ENCODE measurements at places on chromosomes 3 and 15.

- no peak for DNase-seq
These were observed 196.4 kb downstream of the UACA start for GRCh38 chr15:70566989-70567388.

GRCh38 chr15:53193149-53193548 is 403.0 kb upstream of the ONECUT1 start:
- DNase-seq, result peak; percentile 48

GRCh38 chr3:13011573-13012220 is 61.5 kb downstream of the IQSEC1 start:
- DNase-seq, result no peak

- no peak for DNase-seq
These were observed 202.6 kb downstream of the TIGIT start for GRCh38 chr3:114496466-114496865.

DNA sequence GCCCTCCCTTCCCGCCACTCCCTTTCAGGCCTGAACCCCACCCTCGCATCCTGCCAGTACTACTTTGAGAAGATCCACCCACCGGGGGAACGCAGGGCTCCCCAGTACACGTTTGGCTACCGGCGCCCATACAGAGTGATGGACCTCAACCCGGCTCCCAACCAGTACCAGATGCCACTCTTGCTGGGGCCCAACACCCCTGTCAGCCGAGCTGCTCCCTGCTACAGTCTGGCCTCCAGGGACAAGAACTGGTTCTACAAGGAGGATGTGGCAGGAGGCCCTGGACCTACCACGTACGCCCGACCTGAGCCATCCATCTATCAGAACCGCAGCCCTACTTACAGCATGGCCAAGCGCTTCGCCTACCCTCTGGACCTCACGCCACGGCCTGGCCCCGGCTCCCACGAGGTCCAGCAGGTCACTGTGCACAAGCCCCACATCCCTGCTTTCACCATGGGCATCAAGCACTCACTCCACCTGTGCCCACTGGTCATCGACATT is 14.4 kb upstream of the CSPG4 start:
- no peak for DNase-seq

DNA sequence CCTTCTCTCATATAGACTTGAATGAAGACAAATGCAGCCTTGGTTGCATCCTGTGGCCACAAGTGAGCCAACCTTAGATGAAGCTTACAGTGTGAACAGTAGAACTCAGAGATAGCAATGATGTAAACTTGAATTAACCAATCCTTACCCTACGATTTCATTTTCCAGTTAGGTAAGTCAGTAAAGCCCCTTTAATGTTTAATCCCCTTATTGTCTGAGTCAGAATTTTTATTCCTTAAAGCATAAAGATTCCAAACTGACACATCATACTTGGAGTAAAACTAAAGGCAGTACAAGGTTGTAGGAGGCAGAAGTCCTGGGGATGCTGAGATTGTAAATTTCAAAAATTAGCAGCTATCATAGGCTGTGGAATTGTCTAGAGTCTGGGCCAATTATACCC is 507.8 kb upstream of the DPH6 start:
- DNase-seq, result no peak

- DNase-seq, result no peak
These were observed 29.0 kb upstream of the TIMP4 start for GRCh38 chr3:12187448-12188327.

DNA sequence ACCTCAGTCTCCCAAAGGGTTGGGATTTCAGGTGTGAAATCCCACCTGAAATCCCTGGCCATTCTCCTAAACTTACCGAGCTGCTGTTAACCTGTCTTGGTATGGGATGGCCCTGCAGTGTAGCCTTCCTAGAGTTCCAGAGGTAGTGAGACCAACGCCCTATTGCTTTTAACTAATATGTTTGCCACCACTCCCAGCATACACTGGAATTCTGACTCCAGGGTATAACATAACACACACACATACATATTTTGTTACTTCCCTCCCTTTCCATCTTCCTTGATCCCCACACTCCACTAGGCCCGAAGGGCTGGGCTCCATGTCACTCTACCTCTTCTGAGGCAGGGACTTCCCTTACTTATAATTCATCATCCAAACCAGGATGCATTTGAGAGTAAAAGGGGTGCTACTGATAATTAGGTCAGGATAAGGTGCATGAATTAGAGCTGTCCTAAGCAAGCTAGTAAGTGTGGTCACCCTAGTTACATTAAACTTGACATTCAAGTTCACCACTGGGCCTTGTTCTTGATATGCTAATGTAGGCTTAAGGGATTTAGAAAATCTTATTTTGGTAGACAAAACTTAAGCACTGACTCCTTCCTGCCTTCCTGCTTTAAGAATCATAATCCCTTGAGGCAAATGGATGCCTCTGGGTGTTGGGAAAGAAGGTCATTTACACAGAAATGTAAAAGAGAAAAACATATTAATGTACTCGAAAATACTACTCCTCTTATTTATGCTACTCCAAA is 317.6 kb downstream of the MAGI1 start:
- no peak for DNase-seq

DNA sequence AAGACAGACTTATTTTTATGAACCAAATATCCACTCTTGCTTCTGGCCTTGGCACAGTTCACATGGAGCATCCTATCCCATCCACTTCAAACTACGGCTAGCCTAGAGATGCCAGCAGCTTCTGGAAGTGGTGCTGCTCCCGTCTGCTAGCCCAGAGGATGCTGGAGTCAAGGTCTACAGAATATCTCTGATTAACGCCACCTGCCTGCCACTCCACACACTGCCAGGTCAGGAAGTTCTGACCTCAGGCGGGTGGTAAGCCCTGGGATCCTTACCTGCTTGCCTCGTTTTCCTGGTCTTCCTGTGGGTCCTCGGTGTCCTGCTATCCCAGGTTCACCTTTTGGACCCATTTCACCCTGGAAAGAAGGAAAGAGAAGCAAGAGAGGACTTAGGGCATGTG is 42.9 kb downstream of the EAF1 start:
- DNase-seq, result no peak

GRCh38 chr3:61771976-61772375 is 210.6 kb downstream of the PTPRG start:
- no peak for DNase-seq

DNA sequence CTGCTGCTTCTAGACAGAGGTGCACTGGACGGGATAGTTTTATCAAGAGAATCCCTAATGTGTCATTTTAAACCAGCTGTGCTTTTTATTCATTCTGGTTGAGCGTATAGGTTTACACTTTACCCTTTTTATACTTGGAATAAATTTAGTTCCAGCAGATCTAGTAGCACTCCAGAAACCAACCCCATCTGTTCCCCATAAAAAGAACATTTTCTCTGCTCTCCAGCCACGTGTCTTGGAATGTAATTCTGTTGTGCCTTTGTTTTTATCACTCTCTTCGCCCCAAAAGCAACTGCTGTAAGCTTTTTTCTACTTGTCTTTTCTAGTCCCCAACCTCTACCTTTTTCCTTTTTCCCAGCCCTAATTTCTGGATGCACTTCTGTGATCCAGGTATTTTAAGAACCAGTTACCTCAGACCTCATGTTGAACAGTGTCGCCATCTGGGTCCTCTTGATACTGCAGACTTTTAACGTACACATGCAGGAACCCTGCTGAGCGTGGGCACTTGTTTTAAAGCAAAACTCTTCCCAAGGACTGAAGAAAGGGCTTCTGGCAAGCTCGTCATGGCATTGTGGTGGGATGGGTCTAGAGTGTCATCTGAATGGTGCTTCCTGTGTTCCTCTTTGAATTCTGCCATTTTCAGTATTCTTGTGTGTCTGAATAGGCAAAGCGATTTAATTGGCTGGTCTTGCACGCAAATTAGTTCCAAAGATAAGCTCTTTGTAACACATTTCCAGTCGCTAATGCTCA is 5.7 kb upstream of the EXOG start:
- DNase-seq, result no peak

- no peak for DNase-seq
These were observed 413.9 kb upstream of the NR2F2 start for GRCh38 chr15:95916568-95916967.

DNA sequence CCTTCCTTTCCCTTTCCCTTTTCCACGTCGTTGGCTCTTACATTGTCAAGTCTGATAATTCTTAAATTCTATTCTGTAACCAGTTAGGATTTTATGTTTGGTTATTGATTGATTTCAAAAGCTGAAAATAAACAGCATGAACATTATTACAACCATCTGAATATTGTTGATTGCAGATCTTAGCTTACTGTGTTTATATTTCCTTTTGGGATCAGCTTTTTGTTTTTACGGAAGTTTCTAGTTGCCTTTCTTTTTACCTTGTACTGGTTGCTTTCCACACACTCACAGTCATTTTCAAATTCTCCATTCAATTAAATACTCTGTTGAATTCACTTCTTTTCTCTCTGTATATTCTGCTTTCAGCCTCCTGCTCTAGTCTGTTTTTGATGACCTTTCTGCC is 16.6 kb downstream of the ZNF35 start:
- DNase-seq, result no peak

- DNase-seq, result no peak
These were observed 114.6 kb upstream of the GALNT15 start for GRCh38 chr3:16059711-16060357.

DNA sequence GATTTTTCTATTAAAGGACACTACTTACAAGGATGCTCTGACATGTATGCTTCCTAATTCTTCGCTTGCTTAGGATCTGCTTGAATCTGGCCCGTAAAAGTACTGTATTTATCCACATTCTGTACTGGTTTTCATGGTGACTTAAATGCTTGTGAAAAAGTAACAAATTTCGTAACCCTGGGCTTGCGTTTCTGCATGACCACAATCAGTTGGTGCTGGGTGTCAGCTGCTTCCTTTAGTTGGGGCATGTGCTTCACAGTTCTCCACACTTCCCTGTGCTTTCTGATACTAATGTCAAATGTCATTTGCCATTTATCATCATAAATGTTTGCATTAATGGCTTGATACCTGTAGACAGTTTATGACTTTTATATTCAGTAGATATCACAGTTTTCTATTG is 218.4 kb upstream of the MLF1 start:
- DNase-seq, result no peak

GRCh38 chr3:27105904-27106303 is 263.3 kb downstream of the NEK10 start:
- no peak for DNase-seq

DNA sequence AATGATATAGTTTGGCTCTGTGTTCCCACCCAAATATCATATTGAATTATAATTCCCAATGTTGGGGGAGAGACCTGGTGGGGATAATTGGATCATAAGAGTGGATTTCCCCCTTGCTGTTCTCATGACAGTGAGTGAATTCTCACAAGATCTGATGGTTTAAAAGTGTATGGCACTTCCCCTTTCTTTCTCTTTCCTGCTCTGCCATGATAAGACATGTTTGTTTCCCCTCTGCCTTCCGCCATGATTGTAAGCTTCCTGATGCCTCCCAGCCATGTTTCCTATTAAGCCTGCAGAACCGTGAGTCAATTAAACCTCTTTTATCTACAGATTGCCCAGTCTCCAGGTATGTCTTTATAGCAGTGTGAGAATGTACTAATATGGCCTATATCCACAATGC is 126.7 kb upstream of the GMNC start:
- DNase-seq, result no peak

DNA sequence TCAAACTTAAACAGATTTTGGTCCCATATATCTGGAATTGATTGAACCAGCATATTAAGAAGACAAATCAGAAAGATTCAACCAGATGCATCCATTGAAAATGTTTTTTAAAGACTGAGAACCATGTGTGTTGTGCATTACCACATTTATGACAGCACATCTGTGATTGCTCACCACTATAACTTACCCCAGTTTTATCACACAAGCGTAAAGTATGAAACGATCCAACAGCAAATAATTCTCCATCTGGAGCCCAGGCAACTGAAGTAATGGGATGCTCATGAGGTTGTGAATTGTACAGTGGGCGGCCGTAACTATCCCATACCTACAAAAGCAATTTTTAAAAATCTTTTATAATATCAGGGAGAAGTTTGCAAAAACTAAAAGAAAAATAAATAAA is 43.2 kb downstream of the IFT80 start:
- DNase-seq, result no peak

DNA sequence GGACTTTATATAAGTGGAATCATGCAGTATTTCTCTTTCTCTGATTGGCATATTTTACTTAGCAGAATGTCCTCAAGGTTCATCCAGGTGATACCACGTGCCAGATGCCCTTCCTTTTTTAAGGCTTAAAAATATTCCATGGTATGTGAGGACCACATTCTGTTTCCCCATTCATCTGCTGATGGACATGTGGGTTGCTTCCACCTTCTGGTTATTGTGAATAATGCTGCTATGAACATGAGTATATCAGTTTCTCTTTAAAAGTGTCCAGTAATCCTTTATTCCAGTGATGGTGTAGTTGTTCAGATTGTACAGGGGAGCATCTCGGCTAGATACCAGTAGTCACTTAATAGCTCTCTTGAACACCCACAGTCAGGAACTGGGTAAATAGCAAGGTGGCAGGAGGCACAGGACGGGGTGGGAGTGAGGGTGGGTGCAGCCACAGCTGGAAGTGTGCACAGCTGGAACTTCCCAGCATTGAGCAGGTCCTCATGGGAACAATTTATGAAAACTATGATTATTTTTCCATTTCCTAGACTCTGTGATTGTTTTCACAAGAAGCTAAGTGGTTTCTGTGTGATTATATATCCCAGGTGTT is 50.3 kb upstream of the ATG7 start:
- no peak for DNase-seq

DNA sequence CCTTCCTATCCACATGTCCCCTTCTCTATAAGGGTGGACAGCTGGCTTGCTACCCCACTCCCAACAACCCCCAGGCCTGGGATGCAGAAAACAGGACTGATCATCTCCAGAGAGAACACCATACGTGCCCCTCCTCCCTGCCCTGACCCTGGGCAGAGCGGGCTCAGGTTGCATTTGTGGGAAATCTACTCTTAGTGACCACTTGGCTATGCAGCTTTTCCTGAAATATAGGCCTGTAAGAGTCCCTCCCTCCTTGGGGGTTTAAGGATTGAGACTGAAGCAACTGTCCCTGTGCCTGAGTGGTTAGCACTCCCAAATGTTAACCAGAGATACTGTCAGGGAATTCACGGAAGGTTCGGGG is 11.7 kb downstream of the SH2D7 start:
- DNase-seq, result no peak

- no peak for DNase-seq
These were observed 64.2 kb upstream of the MME start for GRCh38 chr3:155015776-155016436.

- DNase-seq, result no peak
These were observed 340.4 kb upstream of the KCNMB2 start for GRCh38 chr3:178195824-178196223.

GRCh38 chr3:142596726-142597088 is 514 bp downstream of the PLS1 start:
- DNase-seq, result no peak

DNA sequence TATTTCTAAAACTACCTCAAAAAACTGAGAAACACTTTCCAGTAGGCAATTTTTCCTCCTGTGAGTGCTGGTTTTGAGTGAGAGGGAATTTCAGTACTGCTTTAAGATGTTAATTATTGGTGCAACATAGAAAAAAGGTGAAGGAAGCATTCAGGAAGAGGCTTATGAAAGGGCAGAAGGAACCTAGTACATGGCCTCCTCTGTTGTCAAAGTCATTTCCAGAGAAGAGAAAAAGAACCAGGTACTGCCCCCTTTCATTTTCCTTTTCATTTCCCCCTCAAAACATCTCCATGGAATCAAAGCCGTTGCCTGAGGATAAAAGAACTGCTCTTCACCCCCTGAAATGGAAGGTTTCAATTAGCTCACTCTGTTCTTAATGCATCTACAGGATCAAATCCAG is 19.8 kb downstream of the RARRES1 start:
- no peak for DNase-seq

All from neuronal stem cell (in vitro differentiated cells).